ENCODE measurements at places on chromosomes 6 and 20.

DNA sequence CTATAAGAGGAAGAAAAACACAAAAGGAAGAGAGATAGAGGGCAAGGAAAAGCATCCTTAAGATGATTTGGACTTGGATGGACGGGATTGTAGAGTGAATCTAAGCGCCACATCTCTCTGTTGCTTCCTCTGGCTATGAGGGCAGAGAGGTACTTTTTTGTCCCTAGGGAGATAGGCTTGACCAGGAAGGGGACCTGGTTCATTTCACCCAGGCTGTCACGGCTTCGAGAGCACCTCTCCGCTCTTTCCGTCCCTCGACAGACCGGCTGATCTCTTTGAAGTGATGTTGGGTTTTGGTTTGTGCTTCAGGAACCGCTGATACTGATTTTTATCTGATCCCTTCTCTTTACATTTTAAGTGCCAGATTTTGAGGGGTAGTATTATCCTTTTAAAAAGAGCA, 19.6 kb downstream of the NKX2-4 start:
- DNase-seq: no peak

GRCh38 chr6:70370496-70370895, 42.8 kb upstream of the FAM135A start:
- DNase-seq: no peak

GRCh38 chr6:30047220-30047619, 13.8 kb upstream of the POLR1H start:
- no peak for DNase-seq

DNA sequence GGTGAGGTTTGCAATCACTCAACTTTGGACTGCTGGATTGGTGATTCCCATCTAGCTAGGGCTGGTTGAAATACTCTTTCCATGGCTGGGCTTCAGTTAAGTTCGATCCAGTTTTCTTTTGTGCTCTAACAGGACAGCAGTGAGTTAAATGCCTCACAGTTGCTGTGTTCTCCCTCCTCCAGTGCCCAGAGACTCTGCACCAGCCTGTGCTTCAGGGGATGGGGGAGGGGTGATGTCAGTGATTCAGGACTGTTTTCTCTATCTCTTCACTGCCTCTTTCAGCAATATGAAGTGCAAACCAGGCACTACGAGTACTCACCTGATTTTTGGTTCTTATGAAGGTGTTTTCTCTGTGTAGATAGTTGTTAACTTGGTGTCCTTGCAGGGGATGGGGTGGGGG, 88.2 kb upstream of the FAM83B start:
- DNase-seq: no peak

GRCh38 chr6:158608221-158608620, 36.3 kb downstream of the DYNLT1 start:
- no peak for DNase-seq

- DNase-seq: no peak
Observed at GRCh38 chr6:44681761-44682160, 294.3 kb downstream of the CDC5L start.

DNA sequence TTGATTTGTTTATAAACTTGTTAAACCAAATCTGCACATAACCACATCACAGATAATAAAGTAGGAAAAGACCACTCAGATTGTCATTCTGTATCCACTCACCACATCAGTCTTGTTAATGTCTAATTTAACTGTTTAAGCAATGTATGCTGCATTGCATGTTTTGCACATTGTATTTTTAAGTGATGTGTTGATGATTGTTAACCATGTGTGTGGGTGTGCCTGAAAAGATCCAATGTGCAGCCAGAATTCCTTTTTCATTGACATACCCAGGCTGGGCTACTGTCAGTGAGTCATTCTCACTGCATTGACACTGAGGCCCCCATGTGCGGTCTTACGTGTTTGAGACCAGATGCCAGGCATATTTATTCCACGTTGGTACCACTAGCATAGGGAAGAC, 167.3 kb downstream of the TRMT11 start:
- DNase-seq: no peak

GRCh38 chr6:42745083-42745639, 742 bp downstream of the TBCC start:
- DNase-seq: no peak

GRCh38 chr6:75852721-75853120, 103.7 kb downstream of the MYO6 start:
- no peak for DNase-seq

GRCh38 chr6:42889815-42890214, 10.4 kb downstream of the RPL7L1 start:
- no peak for DNase-seq

- DNase-seq: no peak
Observed at GRCh38 chr6:111534231-111534751, 51.3 kb upstream of the REV3L start.

DNA sequence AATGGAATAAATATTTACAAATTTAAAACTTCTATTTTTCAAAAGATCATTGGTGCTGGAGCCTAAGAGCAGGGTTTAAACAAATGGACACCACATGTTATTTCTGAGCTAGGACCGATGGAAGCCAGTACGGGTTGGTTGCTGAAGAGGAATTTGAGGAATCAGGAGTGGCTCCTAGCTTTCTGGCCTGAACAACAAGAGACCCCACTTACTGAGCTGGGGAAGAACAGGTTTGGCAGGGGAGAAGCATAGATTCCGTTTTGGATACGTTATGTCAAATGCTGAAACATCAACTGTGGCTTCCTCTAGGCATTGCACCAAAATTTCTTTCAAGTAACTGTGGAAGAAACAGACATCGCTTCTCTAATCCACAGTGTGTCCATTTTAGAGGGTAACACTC, 6.7 kb downstream of the WDR27 start:
- DNase-seq: no peak

DNA sequence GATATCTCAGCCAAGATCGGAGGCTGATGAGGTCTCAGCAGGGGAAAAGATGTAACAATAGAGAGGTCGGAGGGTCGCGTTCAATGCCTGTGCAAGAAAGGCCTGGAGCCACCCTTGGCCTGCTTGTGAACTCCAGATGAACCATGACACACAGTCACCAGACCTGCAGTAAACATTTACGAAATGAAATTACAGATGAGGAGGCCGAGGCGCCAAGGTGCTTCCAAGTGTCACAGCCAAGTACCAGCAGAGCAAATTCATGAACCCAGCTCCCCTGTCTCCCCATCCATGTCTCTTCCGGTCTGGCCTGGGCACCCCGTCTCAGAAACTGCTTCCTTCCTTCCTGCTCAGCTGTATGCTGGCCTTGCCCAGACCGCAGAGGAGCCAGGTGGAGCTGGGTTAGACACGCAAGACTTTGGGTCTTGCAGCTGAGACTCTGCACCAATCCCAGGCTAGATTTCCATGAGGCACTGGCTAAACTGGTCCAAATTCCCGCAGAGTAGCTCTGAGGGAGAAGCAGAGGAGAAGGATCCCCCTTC, 48.1 kb downstream of the CHMP4B start:
- no peak for DNase-seq
